ENCODE measurements at places on chromosomes 7 and 10.
A peak's percentile ranks its signal among the peaks of the same experiment; 100 is the strongest.

DNA sequence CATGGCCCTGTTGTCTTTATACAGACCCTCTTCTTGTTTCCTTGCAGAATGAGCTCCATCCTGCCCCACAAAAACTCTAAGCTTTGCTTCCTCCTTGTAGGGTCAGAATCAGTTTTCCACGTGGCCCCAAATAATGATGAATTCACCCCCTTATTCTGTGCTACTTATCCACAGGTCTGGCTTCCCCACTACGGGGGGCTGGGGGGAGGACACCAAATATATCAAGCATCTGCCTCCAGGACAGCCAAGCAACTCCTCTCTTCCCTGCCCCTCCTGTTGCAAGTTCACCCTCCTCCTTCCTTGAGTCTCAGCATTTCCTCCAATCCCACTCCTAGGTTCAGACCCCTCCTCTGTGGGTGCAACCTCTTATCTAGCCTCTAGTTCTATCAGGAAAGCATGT lies 743.3 kb downstream of the GRID1 start:
- DNase-seq, result no peak

DNA sequence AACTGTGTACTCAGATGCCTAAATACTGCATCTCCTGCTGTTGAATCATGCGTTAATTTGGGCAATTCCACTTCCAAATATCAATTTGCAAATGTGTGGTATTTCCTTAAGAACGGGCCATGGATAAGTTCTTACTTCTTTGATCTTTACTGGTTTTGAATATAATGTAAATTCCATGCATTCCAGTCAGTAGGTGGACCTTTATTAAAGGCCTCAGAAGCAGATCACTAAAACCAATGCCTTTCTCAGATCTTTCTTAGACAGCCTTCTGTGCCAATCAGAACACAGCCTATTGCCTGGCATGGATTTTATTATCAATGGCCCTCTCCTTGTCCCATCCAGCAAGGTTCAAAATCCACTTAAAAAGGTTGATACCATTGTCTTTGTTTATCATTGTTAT lies 21.5 kb upstream of the POM121L12 start:
- DNase-seq, result no peak

- no peak for DNase-seq
Measured at GRCh38 chr10:93554760-93555432, 11.6 kb upstream of the FFAR4 start.

GRCh38 chr7:34457329-34457728 lies 200.7 kb upstream of the NPSR1 start:
- DNase-seq, result no peak

DNA sequence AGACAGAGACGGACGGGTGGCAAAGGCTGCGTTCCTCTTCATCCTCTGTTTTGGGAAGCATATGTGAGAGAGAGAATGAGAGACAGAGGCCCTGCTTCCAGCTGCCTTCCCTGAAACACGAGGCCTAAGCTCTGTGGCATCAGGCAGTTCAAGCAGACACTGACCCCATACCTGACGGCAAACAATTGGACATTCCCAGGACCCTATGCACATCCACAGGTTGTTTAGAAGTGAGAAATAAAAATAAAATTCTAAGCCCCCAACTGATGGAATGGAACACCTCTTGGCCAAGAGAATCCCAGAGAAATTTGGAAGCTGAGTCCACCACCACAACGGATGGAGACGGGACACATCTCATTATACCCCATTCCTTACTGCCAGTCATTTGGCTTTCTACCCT lies 105.3 kb downstream of the CPXM2 start:
- no peak for DNase-seq

DNA sequence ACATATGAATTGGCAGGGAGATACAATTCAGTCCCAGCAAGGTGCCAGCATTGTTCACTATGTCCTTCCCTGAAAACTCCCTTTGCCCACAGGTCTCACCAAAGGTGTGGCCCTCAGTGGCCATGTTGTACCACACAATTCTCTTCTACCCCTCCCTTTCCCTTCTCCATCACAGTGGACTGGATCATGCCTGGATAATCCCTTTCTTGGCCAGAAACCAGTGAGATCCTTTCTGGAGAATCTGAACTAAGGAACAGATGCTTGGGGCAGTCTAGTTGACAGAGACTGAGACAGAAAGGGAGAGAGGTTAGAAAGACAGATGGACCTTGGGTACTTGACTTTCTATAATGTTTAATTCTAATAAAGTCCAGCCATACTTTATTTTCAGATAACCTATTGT lies 9.5 kb downstream of the NMT2 start:
- DNase-seq, result no peak

- no peak for DNase-seq
Measured at GRCh38 chr7:101939136-101939695, 121.8 kb downstream of the CUX1 start.

DNA sequence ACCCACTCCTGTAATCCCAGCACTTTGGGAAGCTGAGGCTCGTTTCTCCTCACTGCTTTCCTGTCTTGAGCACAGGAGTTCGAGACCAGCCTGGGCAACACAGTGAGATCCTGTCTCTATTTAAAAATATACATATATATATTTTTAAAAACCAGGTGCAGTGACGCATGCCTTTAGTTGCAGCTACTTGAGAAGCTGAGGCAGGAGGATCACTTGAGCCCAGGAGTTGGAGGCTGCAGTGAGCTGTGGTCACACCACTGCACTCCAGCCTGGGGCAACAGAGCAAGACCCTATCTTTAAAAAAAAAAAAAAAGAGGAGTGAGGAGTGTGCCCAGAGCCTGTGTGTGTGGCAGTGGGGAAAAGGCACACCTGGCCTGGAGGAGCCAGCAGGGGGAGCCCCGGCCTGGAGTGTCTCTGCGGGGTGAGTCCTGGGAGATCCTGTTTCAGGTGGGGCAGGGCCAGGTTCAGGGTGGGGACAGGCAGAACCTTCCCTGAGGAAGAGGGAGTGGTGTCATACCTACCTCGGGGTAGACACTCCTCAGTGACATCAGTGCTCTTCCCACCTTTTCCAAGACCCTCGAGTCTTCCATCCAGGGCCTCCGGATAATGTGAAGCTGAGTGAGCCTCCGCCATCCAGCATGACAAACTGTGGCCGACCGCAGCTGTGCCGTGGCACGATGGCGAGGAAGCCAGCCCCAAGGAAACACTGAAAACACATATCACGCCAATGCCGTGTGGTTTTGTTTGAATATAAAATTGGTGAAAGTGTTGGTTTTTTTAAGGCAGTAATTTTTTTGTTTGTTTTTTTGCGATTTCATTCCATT lies 9.0 kb upstream of the ARPC1B start:
- DNase-seq, result peak; percentile 56

GRCh38 chr7:4190010-4190981 lies 491.8 kb upstream of the FOXK1 start:
- DNase-seq, result no peak

- no peak for DNase-seq
Measured at GRCh38 chr7:146830686-146831085, 714.1 kb downstream of the CNTNAP2 start.

DNA sequence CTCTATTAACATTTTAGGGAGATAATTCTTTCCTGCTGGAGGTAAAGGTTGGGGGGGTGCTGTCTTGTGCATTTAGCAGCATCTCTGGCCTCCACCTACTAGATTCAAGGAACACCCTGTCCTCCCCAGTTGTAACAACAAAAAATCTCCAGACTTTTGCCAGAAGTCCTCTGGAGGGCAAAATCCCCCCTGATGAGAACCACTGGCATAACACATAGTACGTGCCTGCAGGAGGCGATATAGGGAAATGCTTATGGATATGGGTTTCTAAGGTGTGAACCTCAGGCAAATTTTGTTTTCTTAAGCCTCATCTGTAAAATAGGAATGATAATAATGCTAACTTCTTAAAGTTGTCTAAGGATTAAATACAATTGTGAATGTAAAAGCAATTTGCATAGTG lies 2.9 kb upstream of the OSBPL3 start:
- DNase-seq, result no peak

DNA sequence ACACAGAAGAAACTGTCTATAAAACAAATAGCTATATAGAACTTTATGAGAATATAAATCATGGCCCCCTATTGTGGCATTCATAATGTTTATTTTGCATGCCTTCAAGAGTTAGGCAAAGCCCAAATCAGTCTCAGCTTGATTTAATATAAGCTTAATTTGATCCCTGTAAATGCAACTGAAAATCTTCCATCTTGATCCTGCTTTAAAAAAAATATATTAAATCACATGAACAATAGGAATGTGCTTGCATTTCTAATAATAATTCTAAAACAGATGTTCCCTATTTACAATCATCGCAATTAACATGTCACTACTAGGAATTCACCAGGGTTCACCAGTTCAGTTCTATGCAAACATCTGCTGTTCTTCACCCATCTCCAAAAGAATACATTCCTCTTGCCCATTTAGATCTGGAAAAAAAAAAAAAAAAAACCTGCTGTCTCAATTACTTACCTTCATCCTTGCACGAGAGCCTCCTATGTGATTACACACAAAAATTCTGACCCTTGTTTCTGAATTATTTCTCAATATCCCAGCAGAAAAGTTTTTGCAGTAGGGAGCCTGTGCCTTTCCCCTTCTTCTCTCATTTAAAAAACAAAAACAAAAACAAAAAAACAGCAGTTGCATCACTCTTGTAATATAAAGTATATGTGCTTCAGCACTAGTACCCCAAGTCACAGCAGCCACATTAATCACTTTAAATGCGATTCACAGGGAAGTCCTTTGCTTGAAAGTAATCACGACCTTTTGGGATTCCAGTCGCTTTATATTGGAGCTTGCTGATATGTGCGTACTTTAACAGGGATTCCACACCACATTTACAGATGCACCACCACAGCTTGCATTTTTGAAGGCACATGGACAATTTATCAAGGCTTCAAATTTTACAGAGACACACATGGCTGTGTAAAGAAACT lies 194.8 kb upstream of the KMT2E start:
- no peak for DNase-seq

- DNase-seq, result no peak
Measured at GRCh38 chr7:48091506-48092433, 2.7 kb downstream of the UPP1 start.

DNA sequence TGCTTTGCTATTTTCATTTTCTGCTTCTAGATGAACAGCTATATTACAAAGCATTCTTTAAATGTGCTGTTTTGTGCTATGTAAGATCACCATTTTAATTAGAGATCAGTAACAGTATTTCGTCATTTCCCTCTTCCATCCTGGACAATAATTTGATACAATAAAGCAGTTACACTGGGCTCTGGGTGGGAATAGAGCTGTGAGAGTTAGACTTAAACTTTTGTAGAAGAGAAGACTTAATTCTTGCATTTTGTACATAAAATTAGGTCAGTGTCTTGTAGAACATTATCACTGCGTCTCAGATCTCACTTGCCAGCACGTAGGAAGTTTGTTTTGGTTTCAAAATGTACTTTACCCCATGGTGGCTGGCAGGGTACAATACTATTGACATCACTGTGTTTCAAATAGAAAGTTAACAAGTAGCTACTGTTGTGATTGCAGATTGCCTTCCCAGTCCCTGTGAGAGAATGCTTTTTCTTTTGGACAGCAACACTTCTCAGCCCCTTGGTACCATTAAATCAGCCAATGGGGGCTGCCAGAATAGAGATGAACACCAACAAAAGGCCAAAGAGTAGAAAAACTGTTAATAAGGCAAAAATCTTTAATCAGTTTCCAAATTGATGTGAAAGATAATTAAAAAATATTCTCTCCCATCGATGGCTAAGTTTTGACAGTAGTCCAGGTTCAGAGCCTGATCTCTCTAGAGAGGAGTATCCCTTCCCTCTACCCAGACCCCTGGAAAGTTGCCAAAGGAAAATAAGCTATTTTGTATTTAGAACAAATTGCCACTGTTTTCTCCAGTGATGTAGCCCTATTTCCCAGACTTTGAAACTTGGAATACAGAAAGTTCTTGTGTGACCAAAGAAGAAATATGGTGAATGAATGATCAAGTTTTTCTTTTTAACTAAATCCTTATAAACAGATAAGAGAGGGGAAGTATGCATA lies 35.1 kb downstream of the SMNDC1 start:
- no peak for DNase-seq
